ENCODE measurements at places on chromosomes 6 and 20.

- no peak for DNase-seq
Observed at GRCh38 chr20:8542110-8542486, 410.0 kb downstream of the PLCB1 start.

GRCh38 chr6:79717989-79718388 is 86.9 kb downstream of the SH3BGRL2 start:
- DNase-seq: no peak

GRCh38 chr6:80508885-80509630 is 402.6 kb downstream of the BCKDHB start:
- DNase-seq: no peak

DNA sequence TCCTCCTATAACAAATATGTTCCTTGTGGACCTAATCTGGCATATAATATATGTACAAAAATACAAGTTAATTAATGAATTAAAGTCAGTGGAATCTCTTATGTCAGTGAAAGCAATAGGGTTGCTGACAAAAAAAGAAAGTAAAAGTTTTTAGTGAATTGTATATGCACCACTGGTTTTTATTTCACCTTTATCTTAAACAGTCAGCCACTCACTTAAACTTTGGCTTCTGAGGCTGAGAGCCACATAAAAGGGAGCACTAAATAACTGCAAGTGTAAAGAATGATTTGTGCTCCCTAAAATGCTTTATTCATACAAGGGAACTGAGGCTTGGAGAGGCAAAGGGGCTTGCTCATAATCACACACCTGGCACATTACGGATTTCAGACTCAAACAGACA is 9.9 kb upstream of the F13A1 start:
- DNase-seq: no peak

DNA sequence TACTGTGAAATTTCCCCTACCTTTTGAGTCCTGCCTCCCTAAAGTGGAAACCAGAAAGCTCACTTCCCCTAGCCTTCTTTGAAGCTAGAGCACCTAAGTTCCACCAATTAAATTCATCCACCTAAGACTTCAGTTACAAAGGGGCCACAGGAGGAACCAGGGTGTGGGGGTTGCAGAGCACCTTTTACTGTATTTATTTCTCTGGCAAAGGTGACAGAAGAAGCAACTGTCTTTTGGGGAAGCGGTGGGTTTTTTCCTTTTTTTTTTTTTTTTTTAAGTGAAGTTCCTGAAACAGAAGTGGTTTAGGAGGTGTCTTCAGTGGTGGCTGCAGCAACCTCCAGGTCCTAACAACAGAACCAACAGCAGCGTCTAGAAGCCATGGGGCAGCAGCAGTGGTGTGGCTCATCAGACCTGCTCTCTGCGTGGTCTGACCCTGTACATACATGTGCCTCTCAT is 13.1 kb downstream of the PSMB9 start:
- DNase-seq: no peak

- no peak for DNase-seq
Observed at GRCh38 chr20:61718361-61719005, 347.2 kb downstream of the TAF4 start.

DNA sequence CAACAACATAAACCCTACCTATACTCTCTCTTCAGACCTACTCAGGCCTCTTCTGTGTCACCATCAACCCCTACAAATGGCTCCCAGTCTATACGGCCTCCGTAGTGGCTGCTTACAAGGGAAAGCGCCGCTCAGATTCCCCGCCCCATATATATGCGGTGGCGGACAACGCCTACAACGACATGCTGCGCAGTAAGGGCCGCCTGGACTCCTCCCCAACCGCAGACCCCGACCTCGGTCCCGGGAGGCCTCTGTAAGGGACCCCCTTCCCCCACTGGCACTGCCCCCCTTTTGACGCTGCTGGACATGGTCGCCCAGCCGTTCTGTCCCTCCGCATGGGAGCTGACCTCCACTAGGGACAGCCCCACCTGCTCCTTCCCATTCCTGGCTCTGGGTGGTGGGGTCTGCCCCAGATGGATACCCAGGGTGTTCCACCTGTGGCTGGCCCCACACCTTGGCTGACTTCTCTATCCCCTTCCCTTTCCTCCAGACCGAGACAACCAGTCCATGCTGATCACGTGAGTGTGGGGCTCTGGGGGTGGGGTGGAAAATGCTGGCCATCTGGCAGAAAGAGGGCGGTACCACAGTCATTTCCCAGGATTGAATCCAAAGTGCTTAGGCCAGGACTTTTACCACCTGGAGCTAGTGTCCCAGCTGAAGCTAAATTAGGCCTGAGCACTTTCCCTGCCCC is 25.0 kb downstream of the MYH7B start:
- no peak for DNase-seq

DNA sequence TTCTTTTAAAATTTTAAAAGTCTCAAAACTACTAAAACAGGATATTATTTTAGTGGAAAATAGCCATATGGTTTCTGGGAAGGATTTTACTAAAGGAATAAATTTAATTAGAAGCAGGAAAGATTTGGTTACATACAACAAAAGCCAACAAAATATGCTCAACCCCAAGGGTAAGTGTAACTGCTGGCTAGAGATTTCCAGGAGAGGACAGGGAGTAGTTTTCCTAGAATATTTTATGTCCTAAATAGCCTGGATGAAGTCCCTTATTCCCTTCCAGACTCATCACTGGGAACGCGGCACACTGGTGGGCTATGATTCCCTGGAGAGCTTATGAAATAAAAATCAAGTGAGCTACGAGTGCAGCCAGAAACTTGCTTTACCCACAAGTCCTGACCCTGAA is 66.6 kb downstream of the SGK1 start:
- DNase-seq: no peak

DNA sequence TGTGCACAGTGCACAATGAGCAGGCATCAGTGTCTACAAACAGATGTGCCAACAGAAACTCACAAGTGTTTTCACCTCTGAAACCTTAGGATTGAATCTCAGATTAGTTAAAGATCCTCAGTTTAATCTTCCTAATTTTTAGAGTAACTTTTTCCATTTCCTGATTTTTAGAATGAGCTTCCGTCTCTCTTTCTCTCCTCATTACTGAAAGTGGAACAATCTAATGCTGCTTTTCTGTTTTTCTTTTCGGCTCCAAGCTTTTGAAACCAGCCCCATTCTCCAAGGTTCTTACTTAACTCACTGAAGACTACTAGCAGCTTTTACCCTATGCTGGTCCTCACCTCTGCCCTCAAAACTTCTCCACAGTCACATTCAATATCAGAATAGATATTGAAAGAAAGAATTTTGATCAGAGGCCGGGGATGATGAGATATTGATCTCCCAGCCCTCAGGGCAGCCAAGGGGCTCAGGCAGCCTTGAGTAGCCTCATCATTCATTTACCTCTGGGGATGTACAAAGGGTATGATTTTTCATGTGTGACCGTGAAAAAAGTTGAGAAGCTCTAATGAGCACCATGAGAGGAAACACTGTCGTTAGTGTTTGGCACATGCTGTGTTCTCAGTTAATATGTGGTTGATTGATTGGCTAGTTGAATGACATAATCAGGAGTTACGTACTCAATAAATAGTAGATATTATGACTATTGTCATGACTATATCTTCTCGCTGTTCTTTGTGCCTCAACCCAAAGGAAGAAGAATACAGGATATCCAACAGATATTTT is 11.9 kb upstream of the STK38 start:
- DNase-seq: no peak

- DNase-seq: no peak
Observed at GRCh38 chr6:52130440-52130839, 43.0 kb upstream of the PKHD1 start.

- no peak for DNase-seq
Observed at GRCh38 chr6:164006459-164006858, 591.9 kb downstream of the QKI start.

DNA sequence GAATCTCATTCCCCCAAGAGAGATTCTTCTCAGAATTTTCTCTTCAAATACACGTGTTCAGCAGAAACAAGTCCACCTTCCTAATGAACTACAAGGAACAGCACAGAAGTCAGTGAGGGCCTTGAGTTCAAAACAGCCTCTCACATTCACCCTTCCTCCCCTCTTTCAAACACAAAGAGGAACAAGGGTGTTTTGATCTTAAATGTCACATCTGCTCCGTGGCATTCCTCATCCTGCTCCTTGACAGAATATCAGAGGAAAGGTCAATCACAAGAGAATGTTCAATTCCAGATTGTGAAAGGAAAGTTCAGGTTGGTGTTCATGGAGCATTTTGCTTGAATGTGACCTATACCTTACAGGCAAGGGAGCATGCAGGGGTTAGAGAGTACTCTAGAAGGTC is 35.6 kb upstream of the FAM210B start:
- no peak for DNase-seq

All from activated CD4-positive, alpha-beta T cell treated with anti-CD3 and anti-CD28 coated beads, Interleukin-2, Interleukin-4, amounts not matched to agents 100 ng/mL and 50 ng/mL, durations not matched to agents 16 hours and 8 hours (primary cell).